Fibroblast of gingiva (primary cell): ENCODE measurements at places on chromosomes 4 and X.
A peak's percentile ranks its signal among the peaks of the same experiment; 100 is the strongest.

- no peak for DNase-seq
Observed at GRCh38 chr4:154585369-154586018, 5.0 kb downstream of the FGA start.

- no peak for DNase-seq
Observed at GRCh38 chr4:24007860-24008261, 118.0 kb upstream of the PPARGC1A start.

DNA sequence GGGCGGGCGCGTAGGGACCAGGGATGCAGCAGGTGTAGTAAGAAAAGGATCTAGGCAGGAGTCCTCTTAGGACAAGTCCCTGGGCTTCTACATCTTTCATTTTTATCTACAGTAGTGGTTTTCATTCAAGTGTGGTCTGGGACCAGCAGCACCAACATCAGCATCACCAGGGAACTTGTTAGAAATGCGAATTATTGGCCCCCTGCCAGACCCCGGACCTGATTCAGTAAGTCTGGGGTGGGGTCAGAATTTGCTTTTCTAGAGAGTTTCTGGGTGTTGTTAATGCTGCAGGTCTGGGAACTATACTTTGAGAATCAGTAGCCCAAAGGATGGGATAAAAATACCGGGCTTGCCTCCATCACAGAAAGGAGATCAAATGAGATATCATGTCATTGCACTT lies 1.3 kb upstream of the PCYT1B start:
- DNase-seq, result no peak

DNA sequence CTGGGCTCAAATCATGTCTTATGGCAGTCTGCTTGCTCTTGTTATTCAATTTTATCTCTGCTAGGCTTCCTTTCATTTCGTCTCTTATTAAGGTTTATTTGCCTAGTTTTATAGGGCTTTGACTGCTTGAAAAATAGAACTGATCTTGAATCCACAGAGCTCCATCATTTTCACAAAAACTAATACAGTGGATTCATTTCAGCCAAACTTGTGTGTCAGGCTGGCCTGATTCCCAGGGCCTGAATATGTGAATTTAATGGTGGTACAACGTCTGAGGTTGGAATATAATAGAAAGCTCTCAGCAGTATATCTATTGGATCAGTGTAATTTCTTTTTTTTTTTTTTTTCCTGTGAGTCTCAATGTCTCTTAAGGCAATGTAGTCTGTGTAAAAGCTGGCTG lies 123.3 kb downstream of the POU4F2 start:
- no peak for DNase-seq

DNA sequence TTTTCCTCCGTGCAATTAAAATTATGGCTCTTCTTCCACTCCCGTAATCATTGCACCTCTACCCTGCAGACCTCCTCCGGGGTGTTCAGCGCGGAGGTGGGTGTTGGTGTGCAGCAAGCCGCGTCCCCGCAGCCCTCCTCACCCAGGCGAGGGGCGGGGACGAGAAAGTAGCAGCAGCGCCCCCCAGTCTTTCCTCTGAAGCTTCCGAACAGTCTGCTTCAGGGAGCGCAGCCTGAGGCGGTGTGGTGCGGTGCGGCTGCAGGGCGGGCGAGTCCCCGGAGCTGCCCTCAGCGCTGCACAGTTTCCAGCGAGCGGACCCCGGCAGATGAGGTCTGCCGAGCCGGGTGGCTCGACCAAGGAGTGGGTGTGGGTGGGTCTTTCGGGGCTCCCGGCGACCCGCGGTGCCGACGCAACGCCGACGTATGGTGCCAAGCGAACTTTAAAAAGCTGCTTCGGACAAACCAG lies at the start of gene FRAS1:
Gene FRAS1 (plus strand): TSS at position 189 of the 465 bp plus-strand sequence. CDS start 687 bp downstream, outside the sequence.
- peak; percentile 16 for DNase-seq

- DNase-seq, result no peak
Observed at GRCh38 chr4:37370052-37370451, 125.5 kb downstream of the NWD2 start.
